ENCODE measurements at places on chromosomes 16 and 17.

- DNase-seq: no peak
Measured at GRCh38 chr17:29837531-29837930, 92.5 kb downstream of the SSH2 start.

- DNase-seq: no peak
Measured at GRCh38 chr17:22277595-22277994, 585.3 kb downstream of the KCNJ18 start.

DNA sequence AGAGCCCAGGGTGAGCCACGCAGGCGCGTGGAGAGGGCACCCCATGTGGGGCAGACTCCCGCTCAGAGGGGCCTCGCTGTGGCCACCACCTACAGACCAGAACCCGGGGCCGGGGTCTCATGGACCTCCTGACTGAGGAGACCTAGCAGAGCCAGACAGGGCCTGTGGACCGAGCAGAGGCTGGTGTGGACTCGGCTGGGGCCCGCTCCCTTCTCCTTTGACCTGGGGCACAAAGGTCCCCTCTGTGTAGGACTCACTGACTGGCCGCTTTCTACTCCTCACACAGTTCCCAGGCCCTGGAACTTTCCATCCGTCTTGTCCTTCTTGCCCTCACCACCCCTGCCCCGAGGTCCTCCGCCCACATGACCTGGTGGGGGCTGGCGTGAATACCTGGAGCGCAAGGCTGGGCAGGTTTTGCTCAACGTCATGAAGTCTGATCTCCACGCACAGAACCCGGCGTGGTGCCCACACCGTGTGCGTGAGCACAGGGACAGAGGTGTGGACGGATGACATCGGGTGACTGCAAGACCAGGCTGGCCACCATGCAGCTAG is 44.7 kb upstream of the ACSF3 start:
- no peak for DNase-seq

DNA sequence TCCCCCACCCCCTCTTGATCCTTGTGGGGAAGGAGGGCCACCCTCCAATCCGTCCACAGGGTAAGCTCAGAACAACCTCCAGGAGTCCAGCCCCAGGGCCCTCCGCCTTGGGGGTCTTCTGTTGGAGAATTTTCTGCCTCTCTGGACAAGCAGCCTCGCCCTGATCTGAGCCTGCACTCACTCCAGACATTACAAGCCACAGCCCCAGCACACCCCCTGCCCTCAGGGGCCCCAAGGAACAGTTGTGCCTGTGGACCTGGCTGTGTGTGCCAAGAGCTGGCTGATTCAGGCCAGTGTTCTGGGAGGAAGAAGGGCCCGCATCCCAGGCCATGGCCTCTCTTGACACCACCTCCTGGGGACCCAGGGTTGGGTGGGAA is 477 bp upstream of the ARHGAP27 start:
- no peak for DNase-seq

GRCh38 chr17:40547079-40547784 is 18.0 kb downstream of the CCR7 start:
- DNase-seq: no peak

DNA sequence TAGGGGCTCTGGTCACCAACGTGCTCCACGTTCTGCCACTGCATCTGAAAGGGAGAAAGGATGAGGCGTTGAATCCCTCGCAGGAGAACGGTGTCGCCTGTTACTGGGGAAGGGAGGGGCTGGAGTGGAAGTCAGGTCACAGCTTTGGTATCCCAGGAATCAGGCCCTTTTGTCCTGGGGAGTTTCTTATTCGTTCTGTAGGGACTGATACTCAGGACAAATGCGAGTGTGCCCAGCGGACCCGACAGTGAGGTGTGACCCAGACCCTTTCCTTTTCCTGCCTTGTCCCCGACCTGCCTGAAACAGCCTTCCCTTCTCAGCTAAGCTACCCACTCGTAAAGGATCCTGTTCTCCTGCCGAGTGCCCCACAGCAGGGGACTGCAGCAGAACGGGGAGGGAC is 177.5 kb downstream of the VPS53 start:
- no peak for DNase-seq

- DNase-seq: no peak
Measured at GRCh38 chr16:79037521-79038373, 562.8 kb downstream of the MAF start.

DNA sequence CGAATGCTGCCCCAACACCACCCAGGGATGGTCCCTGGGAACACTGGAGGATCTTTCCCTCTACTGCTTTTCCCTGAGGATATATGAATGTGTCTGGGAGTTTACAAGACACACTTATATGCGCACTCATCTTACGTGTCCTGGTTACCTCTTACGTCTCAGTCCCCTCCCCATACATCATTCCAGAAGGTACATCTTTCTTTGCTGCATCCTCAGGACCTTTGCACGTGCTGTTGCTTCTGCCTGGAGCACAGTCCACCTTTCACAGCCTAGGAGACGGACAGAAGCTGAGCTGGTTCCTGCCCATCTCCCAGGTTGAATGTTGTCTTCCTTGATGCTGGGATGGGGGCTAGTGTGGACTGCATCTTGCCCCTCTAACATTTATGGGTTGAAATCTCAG is 153.0 kb upstream of the FOXF1 start:
- no peak for DNase-seq

DNA sequence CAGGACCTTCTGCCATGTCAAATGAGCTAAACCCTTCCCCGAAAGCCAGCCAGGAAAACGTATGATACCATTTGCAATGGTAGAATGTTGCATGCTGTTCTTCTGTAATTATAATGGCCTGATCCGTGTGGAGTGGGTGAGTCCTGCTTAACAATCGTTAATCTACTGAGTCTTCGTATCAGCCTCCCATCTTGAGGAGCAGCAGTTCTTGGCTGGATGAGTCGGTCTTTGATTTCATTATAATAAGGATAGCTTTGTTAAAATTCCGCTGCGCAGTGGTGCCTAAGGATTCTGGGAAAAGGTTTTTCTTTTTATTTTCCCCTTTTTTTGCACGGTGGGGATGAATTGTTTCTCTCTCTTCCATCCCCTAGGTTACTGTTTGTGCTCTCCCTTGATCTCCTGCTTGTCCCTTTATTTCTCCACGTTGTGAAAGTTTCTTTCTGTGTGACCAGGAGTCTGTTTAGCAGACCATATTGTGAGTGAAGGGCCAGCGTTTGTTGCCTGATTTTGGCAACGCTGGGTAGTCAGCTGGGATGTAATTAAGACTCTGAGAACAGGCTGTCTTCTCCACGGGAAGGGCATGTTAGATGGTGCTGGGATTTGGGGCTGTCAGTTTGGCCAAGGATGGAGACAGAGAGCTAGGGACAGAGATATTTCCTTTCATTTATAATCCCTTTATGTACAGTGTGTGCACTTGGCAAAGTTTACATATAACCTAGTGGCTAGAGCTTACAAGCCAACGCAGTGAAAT is 263.0 kb downstream of the FTO start:
- DNase-seq: no peak

DNA sequence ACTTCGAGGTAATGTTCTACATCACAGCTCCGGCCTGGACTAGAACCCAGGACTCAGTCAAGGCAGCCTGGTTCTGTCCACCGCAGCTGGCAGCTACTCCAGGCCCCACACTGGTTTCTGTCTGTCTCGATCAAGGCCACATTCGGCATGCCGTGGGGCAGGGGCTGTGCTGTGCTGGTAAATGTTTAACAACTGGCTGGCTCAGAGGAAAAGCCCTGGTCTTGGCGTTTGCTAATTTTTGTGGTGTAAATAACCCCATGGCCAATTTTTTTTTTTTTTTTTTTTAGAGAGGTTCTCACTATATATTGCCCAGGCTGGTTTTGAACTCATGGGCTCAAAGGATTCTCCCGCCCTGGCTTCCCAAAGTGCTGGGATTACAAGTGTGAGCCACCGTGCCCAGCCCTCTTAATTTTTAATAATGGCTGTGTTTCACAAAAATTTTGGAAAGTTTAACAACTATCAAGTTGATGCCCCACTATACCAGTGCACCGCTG is 328 bp upstream of the DRC7 start:
- no peak for DNase-seq

DNA sequence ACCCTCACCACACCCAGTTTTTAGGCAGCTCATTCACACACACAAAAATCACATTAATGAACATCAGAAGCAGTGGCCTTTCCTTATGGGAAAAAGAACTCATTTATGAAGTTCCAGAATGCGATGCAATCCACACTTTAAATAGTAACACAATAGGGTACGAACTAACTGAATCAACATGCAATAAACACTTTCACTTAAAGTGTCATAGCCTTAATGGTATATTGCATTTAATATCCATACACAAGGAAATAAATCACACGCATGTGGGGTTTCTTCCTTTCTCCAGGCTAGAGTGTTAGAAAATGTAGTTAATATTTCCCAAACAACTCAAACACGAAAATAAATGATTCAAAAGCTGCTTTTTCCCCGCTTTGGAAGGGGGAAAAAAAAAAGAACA is 19.7 kb downstream of the ADCY9 start:
- no peak for DNase-seq

DNA sequence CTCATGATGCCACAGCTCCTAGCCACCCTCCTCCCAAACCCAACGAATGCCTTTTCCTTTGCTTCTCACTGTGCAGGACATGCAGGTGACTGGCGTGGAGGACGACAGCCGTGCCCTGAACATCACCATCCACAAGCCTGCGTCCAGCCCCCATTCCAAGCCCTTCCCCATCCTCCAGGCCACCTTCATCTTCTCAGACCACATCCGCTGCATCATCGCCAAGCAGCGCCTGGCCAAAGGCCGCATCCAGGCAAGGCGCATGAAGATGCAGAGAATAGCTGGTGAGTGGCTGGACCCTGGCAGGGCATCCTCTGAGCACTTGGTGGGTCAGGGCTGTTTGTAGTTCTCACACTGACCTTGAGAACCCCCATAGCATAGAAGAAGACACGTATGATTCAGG is 132.3 kb downstream of the SOCS1 start:
- DNase-seq: no peak

GRCh38 chr17:53032861-53033271 is 789.9 kb upstream of the KIF2B start:
- no peak for DNase-seq

- DNase-seq: no peak
Measured at GRCh38 chr16:69890892-69891282, 60.2 kb upstream of the CLEC18A start.

DNA sequence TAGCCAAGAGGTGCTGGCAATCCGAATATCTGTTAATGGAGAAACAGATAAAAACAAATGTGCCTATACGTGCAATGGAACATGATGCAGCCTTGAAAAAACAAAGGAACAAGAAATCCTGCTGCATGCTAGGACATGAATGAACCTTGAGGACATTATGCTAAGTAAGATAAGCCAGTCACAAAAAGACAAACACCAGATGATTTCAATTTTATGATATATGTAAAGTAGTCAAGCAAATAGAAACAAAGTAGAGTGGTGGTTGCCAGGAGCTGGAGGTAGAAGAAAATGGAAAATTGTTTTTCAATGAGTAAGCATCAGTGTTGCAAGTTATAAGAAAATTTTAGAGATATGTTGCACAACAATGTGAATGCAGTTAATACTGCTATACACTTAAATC is 409.7 kb upstream of the CDH8 start:
- DNase-seq: no peak

DNA sequence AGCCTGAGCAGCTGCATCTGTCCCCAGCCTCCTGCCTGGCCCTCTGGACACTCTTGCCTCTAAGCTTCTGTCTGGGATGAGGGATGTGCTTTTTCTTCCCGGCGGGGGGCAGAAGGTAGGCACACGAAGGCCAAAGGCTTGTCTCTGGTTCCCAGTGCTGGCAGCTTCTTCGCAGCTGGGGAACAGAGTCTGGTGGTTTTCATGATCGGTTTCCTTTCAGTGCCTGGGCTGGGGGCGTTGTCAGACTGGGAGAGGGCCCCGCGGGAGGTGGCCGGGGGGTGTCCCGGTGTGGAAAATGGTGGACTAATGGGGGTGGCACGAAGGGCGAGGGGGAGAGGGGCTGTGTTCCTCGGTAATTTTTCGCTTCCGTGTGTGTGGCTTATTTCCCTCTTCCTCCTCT is 988 bp downstream of the RAP1GAP2 start:
- DNase-seq: no peak

- DNase-seq: no peak
Measured at GRCh38 chr16:27980076-27980775, 83.3 kb downstream of the GSG1L start.

GRCh38 chr17:81119223-81120148 is 45.8 kb upstream of the PVALEF start:
- peak; percentile 35 for DNase-seq

DNA sequence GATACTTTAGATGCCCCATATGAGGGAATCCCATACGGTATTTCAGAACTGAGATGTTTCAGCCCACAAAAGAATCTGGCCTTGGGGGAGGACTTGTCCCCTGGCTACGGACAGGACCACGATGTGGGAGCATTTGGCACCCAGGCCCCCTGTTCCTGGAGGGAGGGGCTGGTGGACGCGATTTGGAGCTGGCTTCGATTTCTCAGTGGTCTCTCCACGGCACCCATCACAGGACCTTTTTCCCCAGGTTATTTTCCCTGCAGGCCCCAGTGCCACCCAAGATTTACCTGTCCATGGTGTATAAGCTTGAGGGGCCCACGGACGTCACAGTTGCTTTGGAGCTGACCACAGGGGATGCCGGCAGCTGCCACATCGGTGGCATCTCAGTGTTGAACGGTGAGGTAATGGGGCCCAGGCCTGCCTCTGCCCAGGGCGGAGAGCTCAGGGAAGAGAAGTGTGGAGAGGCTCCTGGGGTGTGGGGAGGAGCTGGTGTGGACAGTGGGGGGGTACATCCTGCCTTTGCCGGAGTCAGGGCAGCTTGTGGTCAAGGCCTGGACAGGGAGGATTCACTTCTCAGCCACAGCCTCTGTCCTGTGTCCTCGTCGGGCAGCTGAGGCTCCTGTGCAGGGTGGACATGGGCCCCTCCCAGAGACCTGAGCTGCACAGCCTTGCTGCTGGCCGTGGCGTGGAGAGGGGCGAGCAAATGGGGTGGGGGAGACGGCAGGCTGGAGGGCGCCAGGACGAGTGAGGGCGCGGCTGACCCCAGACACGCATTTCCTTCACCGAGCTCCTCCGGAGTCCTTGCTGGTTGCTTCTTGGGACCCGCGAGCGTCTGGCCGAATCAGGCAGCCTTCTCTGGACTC is 9.9 kb downstream of the ENGASE start:
- DNase-seq: no peak

DNA sequence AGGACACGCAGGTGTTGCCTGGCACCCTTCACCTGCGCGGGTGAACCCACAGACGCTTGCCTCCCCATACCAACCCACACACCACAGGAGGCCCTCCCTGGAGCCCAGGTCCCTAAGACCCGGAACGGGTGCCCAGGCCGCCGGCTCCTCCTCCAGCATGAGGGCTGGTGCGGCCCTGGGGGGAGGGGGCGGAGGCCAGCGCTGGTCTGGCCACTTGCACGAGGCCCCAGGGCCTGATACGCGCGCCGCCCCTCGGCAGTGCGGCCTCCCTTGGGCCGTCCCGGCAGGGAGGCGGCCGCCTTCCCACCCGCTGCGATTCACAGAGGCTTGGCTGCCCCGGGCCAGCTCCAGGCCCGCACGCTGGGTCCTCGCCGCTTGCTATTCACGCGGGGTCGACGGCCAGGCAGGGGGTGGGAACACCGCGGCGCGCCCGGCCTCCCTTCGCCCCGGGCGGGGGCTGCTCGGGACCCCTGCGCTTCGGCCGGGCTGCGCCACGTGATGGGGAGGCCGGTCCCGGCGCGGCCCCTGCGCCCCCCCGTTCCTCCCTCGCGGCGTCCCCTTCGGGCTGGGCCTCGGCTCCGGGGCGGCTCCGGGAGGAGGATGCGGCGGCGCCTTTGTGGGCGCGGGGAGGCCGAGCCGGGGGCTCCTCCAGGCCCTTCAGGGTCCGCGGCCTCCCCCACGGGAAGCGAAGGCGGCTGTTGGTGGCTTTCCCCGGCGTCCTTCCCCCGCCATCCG is 685 bp downstream of the FASN start:
- DNase-seq: no peak

- DNase-seq: no peak
Measured at GRCh38 chr16:65118871-65119270, 3.0 kb downstream of the CDH11 start.

Measured in thoracic aorta (tissue), 2 donors.